Stimulated activated CD8-positive, alpha-beta memory T cell treated with anti-CD3 and anti-CD28 coated beads, Interleukin-4, amount 100 ng/mL, for 1 hour (primary cell): ENCODE measurements at places on chromosomes 13 and 19.

GRCh38 chr13:36108954-36109353 is 22.2 kb downstream of the DCLK1 start:
- no peak for DNase-seq

GRCh38 chr13:73970421-73971055 is 163.7 kb downstream of the KLF12 start:
- no peak for DNase-seq

- no peak for DNase-seq
These were observed 243.6 kb downstream of the DLEU7 start for GRCh38 chr13:50599927-50600326.

GRCh38 chr19:58385313-58385890 is 1.7 kb upstream of the RPS5 start:
- DNase-seq = no peak

GRCh38 chr13:25688536-25688935 is 316.8 kb downstream of the ATP8A2 start:
- no peak for DNase-seq

DNA sequence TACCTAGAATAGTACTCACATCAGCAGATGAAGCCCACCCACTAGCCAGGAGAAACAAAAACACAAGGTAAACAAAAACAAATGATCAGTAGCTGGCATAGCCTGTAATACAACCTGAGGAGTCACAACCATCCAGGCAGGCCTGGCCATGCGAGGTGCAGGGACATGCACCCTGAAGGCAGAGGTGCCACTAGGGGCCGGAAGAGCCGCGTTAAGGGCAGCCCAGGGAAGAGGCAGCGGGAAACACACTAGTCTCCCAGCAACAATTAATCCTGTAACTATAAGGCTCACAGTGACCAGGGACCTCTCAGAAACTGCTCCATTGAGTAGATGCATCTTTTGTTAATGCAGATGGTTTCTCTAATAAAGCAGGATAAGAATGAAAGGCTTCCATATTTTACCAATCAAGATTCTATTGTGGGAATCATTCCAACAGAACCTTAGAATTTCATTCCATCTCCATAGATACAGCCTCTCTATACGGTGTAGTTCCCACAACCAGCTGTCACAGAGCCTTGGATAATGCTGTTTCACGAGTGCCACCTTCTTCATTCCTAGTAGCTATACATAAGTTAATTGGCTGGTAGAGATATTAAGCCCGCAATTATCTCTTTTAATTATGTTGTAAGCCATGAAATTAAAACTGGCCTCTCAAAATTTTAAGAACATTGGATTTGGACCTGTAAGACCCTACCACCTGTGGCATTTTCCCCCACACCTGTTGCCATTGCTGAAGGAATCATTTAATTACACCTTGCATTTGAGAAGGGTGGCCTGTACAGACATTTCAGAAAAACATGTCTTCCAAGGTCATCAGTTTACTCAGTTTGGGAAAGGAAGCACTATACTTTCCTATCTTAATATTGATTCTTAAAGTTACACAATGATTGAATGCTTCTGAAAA is 28.7 kb downstream of the ANKRD10 start:
- DNase-seq = no peak

GRCh38 chr19:49684983-49685553 is 4.3 kb upstream of the ADM5 start:
- no peak for DNase-seq

DNA sequence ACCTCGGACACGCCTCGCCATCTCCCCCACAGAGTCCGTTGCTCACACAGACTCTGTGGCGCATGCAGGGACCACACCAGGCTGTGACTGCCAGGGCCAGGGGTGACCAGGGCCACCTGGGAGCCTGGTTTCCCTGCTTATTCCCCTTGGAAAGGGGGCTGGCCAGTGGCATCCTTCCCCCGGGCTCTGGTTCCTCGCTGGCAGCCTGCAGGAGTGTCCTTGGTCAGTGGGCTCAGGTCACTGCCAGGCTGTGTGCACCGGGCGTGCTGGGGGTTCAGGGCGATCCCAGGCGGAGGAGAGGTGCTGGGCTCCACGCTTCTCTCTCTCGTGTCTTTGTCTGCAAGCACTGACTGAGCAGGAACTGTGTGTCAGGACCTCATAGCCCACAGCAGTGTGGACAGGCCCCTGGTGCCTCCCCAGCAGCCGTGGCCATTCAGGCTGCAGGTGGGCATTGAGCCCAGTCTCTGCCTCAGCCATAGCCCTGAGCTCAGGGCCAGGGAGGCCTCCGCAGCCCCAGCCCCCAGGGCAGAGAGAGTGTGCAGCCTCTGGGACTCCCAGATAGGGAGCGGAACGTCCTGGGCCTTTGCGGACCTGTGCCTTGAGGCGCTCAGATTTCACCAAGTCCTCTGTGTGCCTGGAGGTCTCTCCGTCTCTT is 6.5 kb downstream of the PIAS4 start:
- DNase-seq = no peak

GRCh38 chr19:47331931-47332547 is at the start of gene C5AR2:
Gene C5AR2 (plus strand): TSS chr19:47332175. CDS start chr19:47340800, 8,625 bp downstream.
- no peak for DNase-seq

- peak; percentile 20 for DNase-seq
These were observed 9.3 kb downstream of the EPHX3 start for GRCh38 chr19:15222738-15223648.

DNA sequence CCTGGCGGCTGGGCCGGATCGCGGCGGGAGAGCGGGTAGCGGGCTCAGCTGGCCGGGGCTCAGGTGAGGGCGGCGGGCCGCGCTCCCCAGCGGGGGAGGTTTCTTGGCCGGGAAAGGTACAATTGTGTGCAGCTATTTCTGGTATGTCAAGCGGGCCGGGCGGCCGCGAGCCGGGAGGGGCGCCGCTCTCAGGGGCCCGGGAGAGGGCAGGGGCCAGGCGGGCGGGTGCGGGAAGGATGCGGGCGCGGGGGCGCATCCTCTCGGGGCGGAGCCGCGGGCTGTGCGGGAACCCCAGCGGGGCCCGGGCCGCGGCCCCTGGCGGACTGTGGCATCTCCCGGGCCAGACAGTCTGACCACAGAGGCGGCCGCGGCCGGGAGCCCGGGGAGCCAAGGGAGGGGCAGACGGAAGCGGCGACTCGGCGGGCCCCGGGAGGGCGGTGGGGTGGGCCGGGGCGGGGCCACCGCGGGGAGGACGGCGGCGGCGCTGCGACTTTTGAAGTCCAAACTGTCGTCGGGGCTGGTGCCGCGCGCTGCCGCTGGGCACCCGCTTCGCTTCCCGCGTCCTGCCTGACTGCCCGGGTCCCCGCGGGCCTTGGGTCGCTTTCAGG is at the start of gene LMO7:
Gene LMO7 (plus strand): TSS at position 503 of the 608 bp plus-strand sequence. CDS start 328 bp downstream, outside the sequence.
- DNase-seq = no peak

GRCh38 chr19:28960586-28960985 is 252.4 kb downstream of the UQCRFS1 start:
- DNase-seq = no peak

DNA sequence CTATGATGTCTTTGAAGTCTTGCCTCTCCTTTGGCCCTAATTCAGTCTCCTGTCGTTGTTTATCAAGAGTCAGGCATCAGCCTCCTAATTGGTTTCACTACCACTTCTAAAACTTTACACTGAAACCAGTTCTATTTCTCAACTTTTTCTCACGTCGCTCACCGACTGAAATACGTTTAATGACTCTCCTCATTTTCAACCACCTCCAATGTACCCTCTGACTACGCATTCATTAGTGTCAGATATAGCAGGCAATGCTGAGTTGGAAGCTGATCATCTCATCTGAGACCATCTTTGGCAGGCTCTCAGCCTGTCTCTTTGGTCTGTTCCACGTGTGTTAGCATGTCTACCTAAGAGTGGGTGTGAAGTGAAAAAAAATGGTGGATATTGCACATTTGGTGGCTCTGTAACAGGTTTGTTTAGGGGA is 128.1 kb downstream of the KL start:
- DNase-seq = no peak

GRCh38 chr13:79995334-79995733 is 345.6 kb downstream of the SPRY2 start:
- DNase-seq = no peak

DNA sequence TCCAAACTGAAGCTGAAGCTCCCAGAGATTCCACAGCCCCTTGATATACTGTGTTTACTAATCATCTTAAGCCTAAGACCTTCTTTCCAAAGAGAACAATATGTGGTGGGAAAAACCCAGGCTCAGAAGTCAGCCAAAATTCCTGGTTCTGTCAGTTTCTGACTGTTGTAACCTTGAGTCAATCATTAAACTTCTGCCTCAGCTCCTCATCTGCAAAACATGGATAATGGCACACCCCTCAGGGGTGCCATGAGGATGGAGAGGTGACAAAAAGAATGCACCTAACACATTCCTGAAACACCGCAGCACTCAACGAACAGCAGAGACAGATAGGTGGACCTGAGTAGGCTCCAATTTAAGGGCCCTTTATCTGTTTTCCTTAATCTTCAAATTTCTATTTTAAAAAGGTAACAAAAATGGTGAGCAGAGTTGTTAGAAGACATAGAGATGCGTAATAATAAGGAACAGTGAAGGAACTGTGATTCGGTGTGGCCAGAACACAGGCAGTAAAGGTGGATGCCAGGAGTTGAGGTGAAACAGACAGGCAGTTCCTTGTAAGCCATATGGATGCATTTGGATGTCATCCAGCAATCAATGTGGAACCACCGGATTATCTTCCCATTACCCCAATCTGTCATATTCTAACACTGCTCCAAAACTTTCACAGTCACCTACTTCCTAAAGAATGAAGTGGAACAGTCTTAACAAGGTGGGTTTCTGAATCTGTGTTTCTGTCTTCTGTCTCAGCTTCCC is 56.6 kb upstream of the DOCK9 start:
- no peak for DNase-seq

DNA sequence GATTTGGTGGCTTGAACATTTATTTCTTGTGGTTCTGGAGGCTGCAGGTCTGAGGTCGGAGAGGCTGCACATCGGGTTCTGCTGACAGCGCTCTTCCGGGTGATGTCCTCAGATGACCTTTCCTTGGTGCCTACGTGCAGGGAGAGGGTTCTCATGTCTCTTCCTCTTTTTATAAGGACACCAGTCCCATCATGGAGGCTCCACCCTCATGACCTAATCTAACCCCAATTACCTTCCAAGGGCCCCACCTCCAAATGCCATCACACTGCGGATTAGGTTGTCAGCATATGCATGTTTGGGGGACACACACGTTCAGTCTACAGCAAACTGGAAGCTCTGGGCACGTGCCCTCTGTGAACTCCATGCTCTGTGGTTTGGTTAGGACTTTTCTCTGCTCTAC is 338.6 kb downstream of the FGF9 start:
- no peak for DNase-seq

DNA sequence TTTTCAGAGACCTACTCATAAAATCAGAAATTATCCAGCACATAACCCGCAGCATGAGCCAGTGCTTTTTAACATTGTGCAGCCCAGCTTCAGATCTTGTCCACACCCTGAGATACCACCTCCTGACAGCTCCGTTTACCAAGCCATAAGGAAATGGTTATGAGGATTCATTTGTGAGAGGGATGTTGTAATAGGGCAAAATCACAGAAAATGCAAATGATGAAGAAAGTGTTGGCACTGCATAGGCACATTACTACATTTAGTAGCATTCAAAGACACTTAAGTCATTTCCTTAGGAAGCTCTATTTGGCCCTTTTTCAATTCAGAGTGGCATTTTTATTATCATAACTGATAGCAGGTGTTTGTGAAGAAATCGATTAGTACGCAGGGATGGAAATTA is 277.5 kb downstream of the DNAJC15 start:
- no peak for DNase-seq

- no peak for DNase-seq
These were observed 43.1 kb downstream of the ZMYM2 start for GRCh38 chr13:20001366-20002190.

- no peak for DNase-seq
These were observed 36.7 kb downstream of the CUL4A start for GRCh38 chr13:113245849-113246796.
